ENCODE measurements at places on chromosomes 12 and 14. TPM values are rescaled to one million over a fixed set of nuclear protein-coding genes. Genes with fewer than 3 reads are reported as not detected.
A peak's percentile ranks its signal among the peaks of the same experiment; 100 is the strongest.

Gene C12orf42
- 1.1 TPM for total RNA-seq

DNA sequence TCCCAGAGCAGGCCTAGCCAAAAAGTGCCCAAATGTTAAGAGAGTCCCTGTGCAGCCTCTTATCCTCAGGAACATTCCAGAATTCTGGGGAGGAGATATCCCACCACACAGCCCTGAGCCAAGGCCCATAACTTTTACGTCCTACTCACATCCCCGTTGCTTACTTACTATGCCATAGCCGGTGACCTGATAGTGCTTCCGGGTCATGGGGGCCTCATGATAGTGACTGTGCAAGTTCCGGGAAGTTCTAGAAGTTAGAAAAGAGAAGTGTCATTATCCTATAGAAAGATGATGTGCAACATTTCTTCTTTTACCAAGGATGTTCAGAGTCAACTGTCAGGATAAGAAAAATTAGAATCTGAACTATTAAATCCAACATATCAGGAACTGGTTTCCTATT lies 15.6 kb upstream of the NGB start:
- H3K4me1 ChIP-seq: no peaks in the 10 kb centered on the region
- H3K36me3 ChIP-seq: no peaks in the 10 kb centered on the region
- H3K27me3 ChIP-seq: no peaks in the 10 kb centered on the region
- DNase-seq: no peak
- H3K4me3 ChIP-seq: no peak overlapping the region

Gene OR4E2
- not detected for total RNA-seq

- no peak for DNase-seq
- H3K4me1 ChIP-seq: no peaks in the 10 kb centered on the region
- H3K36me3 ChIP-seq: no peaks in the 10 kb centered on the region
- H3K4me3 ChIP-seq: no peak overlapping the region
- no peak overlapping the region for H3K27ac ChIP-seq
- no peaks in the 10 kb centered on the region for H3K27me3 ChIP-seq
Measured at GRCh38 chr14:80491131-80491530, 279.8 kb upstream of the DIO2 start.

- H3K4me1 ChIP-seq: peaks cover 7% of the 10 kb centered on the region
- no peaks in the 10 kb centered on the region for H3K36me3 ChIP-seq
- no peak for DNase-seq
- no peak overlapping the region for H3K4me3 ChIP-seq
Measured at GRCh38 chr12:111434680-111435338, 29.1 kb downstream of the SH2B3 start.

Gene MGAT4C
- not detected for total RNA-seq

Gene KRT77
- not detected for total RNA-seq

- H3K27me3 ChIP-seq: no peaks in the 10 kb centered on the region
- H3K4me1 ChIP-seq: peaks cover 12% of the 10 kb centered on the region
- H3K27ac ChIP-seq: no peak overlapping the region
- H3K36me3 ChIP-seq: no peaks in the 10 kb centered on the region
Measured at GRCh38 chr12:93776581-93777018, 99.4 kb downstream of the CRADD start.

DNA sequence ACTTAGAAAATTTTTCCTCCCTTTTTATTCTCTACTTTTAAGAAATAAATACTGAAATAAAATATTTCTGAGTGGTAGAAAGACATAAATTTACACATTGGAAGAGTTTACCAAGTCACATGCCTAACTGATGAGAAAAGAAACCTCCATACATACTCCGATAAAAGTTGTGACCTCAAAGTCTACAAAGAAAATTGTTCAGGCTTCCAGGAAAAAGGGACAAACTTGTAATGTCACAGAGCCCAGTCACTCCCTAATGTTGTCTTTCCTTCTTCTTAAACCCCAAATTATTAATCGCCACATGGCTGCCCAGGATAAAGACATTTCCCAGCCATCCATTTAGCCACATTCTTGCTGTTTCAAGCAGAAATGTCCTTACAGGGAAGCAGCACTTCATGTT lies 455.3 kb downstream of the MDGA2 start:
- no peaks in the 10 kb centered on the region for H3K27me3 ChIP-seq
- H3K4me1 ChIP-seq: no peaks in the 10 kb centered on the region
- no peak overlapping the region for H3K4me3 ChIP-seq

- no peaks in the 10 kb centered on the region for H3K27me3 ChIP-seq
- DNase-seq: no peak
- H3K4me3 ChIP-seq: no peak overlapping the region
Measured at GRCh38 chr12:9740106-9740750, 7.3 kb upstream of the CLECL1 start.

DNA sequence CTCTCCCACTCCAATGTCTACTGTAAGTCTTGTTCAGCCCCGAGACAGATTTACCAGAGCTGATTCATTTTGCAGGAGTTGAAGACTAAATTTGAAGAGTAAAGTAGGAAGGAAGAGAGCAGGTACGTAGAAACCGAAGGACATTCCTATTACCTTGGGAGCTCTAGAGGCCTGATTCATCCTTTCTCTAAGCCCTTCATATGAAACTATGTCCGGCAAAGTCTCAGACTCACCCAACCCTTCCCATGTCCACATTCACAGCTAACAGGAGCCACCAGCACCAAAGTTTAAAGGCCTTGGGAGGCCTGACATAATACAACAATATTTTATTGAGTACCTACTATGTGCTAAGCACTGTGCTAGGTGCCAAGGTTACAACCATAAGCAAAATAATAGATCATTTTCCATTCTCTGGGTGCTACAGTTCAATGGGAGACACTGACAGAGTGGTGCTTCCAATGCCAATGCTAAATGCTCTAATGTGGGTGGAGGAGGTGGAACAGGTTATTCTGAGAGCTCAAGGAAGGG lies 86.6 kb downstream of the PHLDA1 start:
- no peak for DNase-seq
- H3K36me3 ChIP-seq: no peaks in the 10 kb centered on the region
- H3K27ac ChIP-seq: no peak overlapping the region
- H3K4me3 ChIP-seq: no peak overlapping the region

DNA sequence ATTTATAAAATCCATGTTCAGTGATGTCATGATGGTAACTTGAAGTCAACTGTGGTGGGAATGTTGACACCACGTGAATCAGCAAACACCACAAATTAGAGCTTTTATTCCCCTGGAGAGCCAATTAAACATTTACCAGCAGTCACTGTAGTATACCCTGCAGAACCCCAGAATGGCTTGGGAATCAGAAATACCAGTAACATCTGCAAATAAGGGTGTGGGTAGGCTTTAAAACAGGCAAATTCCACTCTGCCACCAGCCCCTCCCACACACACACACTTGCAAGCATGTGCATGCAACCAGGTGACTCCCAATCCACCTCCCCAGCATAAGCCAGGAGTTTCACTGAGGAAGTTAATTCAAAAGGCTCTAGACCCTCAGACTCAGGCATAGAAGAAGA lies 63.6 kb upstream of the TMEM263 start:
- no peak overlapping the region for H3K4me3 ChIP-seq
- DNase-seq: no peak
- peaks cover 5% of the 10 kb centered on the region for H3K4me1 ChIP-seq
- H3K36me3 ChIP-seq: no peaks in the 10 kb centered on the region

Gene RNASE3
- total RNA-seq: not detected

DNA sequence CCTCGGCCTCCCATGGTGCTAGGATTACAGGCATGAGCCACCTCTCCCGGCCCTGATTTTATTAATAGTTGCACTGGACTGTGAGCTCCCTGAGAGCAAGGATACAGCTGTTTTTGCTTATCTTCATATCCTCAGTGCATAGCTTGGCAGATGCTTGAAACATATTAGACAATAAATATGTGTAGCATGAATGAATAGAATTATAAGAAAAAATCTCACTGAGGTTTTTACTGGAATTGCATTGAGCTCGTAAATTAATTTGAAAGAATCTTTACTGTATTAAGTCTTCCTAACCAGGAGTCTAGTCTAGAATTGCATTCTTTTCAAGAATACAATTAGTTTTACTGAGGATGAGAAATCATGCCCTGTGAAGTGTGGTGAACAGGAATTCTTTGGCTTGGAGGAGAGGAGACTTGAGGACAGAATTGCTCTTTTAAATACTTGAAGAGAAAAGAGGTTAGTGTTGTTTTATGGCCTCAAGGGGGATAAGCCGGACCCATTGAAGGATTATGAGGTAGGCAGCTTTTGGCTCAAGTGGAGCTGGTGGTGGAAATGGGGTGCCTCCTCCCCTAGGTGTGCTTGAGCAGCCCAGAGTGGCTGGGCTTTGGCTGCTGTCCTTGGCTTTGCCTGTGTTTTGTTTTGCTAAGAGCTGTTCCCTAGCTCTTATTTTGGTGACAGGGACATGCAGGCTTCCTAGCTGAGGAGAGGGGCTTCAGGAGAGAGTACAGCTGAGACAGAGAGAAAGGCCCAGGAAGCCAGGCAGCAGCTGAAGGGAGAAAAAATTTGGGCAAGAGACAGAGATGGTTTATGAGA lies 34.0 kb downstream of the PLEKHD1 start:
- H3K27me3 ChIP-seq: no peaks in the 10 kb centered on the region
- no peak overlapping the region for H3K4me3 ChIP-seq
- DNase-seq: peak; percentile 16

Gene SART3
- total RNA-seq: 79.0 TPM

- H3K36me3 ChIP-seq: no peaks in the 10 kb centered on the region
- H3K4me1 ChIP-seq: no peaks in the 10 kb centered on the region
- no peak for DNase-seq
Measured at GRCh38 chr14:23228812-23229211, 8.9 kb upstream of the RNF212B start.

GRCh38 chr12:52428121-52428520 lies 6.0 kb downstream of the KRT75 start:
- H3K4me1 ChIP-seq: peaks cover 5% of the 10 kb centered on the region
- H3K4me3 ChIP-seq: no peak overlapping the region
- H3K27me3 ChIP-seq: no peaks in the 10 kb centered on the region
- no peak overlapping the region for H3K27ac ChIP-seq
- H3K36me3 ChIP-seq: no peaks in the 10 kb centered on the region
- no peak for DNase-seq

- DNase-seq: no peak
- H3K4me3 ChIP-seq: no peak overlapping the region
Measured at GRCh38 chr12:51124504-51124903, 41.1 kb upstream of the CSRNP2 start.

- H3K4me1 ChIP-seq: no peaks in the 10 kb centered on the region
- H3K27me3 ChIP-seq: peaks cover 10% of the 10 kb centered on the region
- no peaks in the 10 kb centered on the region for H3K36me3 ChIP-seq
- no peak overlapping the region for H3K27ac ChIP-seq
- no peak for DNase-seq
- no peak overlapping the region for H3K4me3 ChIP-seq
Measured at GRCh38 chr14:103890052-103890371, 38.2 kb upstream of the TDRD9 start.

- no peaks in the 10 kb centered on the region for H3K27me3 ChIP-seq
- H3K4me3 ChIP-seq: no peak overlapping the region
- no peak overlapping the region for H3K27ac ChIP-seq
- H3K4me1 ChIP-seq: no peaks in the 10 kb centered on the region
- no peak for DNase-seq
Measured at GRCh38 chr12:31031951-31032335, 41.7 kb upstream of the DDX11 start.

Gene MYF6
- 0.43 TPM for total RNA-seq

GRCh38 chr12:84585776-84586395 lies 326.7 kb downstream of the SLC6A15 start:
- no peak overlapping the region for H3K27ac ChIP-seq

DNA sequence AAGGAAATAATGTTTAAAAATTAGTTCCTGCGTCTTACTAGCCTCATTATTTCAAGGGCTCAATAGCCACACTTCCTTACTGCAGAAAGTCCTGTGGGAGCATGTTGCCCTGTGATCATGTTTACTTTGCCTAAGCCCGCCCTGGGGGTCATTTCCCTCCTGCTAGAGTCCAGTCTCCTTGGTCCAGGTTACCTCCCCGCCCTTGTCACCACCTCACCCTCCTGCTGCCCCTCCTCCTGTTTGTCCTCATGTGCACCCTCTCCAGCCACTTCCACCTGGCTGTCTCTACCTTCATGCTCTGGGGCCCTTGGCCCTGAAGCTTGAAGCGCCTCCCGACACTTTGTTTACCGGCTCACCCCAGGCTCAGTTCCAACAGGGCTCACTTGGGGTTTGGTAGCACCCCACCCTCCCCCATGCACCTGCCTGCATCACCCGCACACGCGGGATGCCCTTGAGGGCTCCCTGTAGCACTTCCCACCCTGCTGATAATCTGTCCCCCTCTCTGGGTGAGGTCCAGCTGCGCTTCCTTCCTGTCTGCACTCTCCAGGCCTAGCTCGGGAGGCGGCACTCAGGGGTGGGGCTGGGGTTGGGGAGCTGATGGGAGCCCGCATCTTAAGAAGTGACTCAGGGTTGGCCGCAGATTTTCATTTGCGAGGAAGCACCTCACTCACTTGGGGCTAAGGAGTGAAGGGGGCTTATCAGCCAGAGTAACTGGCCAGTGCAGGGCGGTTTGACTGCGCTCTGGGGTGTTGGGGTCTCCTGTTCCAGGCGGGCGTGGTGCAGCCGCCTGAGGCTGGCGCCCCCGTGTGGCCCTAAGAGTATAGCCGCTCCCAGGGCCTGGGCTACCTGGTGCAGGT lies 40.1 kb downstream of the SMIM41 start:
- H3K4me1 ChIP-seq: peaks cover 10% of the 10 kb centered on the region
- no peak overlapping the region for H3K4me3 ChIP-seq
- DNase-seq: peak; percentile 93

DNA sequence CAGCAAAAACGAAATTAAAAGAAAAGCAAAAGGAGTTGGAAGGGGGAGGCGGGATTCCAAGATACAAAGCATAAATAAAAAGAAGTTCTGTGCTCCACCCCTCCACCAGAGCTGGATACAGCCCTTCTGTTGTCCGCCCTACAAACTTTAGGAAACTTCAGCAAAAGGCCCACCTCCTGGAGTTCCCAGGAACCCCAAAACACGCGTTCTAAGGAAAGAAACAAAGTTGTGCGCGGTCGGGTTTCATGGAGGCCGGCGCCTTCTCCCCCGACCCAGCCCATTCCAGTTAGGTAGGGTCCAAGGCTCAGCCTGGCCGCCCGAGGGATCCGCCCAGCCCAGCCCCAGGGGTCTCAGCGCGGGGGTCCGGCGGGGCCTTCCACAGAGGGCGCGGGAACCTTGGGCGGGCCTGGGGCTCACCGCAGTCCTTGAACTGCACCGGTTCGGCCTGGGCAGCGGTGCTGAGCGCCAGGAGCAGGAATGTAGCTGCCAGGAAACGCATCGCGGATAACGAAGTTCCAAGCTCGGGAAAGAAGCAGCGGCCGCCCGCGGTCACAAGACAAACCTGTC lies at the start of gene NPC2:
NPC2 (minus strand) TSS at position 530 of the 567 bp plus-strand sequence; CDS start at position 499, 31 bp downstream.
- H3K27ac ChIP-seq: peak within 1 kb of the TSS; percentile 87
- no peaks in the 10 kb centered on the region for H3K27me3 ChIP-seq
- H3K36me3 ChIP-seq: peaks cover 14% of the 10 kb centered on the region
- peak within 1 kb of the TSS; percentile 88 for H3K4me3 ChIP-seq
- no peak for DNase-seq
- peaks cover 9% of the 10 kb centered on the region for H3K4me1 ChIP-seq

- no peaks in the 10 kb centered on the region for H3K4me1 ChIP-seq
- H3K36me3 ChIP-seq: peaks cover 12% of the 10 kb centered on the region
- H3K27ac ChIP-seq: no peak overlapping the region
- no peak overlapping the region for H3K4me3 ChIP-seq
- no peaks in the 10 kb centered on the region for H3K27me3 ChIP-seq
Measured at GRCh38 chr12:123597100-123597499, 4.8 kb upstream of the DDX55 start.

Gene CHURC1
- total RNA-seq: 24.3 TPM

Measured in neural progenitor cell (in vitro differentiated cells).